ENCODE measurements at places on chromosomes 1 and 21.

- no peak for DNase-seq
Measured at GRCh38 chr21:39900491-39900890, 33.3 kb downstream of the PCP4 start.

- no peak for DNase-seq
Measured at GRCh38 chr1:160794376-160794775, 1.6 kb upstream of the LY9 start.

DNA sequence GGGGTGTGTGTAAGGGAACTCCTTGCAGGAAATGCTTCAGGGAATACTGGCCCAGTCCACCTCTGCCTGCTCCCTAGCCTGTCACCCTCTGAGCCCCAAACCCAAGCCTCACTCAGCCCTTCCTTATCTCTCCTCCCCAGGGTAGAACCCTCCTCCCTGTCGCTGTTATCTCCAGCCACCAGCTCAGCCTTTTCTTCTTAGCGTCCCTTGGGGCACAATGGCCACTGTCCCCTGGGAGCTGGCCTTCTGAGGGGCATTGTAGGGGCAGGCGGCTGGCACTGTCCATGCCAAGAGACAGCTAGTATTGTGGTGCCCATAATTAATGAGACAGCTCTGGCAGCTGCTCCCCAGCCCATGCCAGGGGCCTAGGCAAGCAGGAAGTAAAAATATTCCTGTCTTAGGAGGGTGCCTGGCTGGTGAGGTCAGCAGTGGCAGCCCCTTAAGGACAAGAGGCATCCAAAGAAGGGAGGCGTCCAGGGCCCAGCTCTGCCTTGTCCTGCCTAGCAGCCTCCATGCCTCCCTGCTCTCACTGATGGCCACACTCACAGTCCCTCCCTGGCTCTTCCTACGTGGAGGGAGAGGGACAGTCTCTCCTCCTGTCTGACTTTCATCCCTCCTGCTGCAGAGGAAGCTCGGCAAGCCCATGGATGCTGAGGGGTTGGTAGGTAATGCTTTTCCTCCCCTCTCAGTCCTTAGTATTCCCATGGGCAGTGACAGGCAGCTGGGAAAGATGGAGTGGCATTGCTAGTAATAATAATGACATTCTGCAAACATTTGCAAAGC lies 37.5 kb downstream of the KCNQ4 start:
- no peak for DNase-seq

GRCh38 chr1:168335500-168335899 lies 54.8 kb downstream of the TBX19 start:
- DNase-seq, result peak; percentile 19

Measured in cardiac fibroblast (primary cell).